ENCODE measurements at places on chromosomes 2 and 18.

GRCh38 chr2:127462461-127462860 is 44.2 kb downstream of the PROC start:
- DNase-seq, result no peak

GRCh38 chr2:159042115-159042850 is 73.8 kb downstream of the TANC1 start:
- DNase-seq, result no peak

- DNase-seq, result no peak
Measured at GRCh38 chr2:100988630-100989417, 13.3 kb upstream of the RPL31 start.

DNA sequence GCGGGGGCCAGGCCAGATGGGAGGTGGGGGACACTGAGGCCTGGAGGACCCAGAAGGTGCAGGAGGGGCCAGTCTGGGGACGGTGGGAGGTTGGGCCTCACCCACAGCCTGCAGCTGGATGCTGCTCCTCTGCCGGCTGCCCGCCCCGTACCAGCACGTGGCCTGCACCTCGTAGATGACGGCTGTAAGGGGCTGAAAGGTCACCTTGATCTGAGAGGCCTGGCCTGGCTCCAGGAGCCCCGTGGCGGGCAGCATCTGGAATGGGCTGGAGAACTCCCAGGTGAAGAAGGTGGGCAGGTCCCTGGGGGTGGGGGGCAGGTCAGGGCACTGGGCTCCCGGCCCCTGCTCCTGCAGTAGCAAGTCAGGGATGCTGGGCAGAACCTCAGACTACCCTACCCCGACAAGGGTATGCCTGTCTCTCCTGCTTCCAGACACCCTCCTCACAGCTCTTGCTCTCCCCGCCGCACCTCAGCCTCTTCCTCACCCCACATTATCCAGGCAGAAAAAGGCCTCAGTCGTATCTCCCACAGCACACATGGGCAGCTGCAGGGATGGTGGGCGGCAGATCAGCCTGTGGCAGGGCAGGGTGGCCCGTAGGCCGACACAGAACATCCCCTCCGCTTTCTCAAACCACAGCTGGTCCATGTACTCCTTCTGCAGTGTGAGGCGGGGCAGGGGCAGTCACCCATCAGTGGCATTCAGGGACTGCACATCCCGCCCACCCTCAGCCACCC is 10.1 kb downstream of the CFAP65 start:
- no peak for DNase-seq

DNA sequence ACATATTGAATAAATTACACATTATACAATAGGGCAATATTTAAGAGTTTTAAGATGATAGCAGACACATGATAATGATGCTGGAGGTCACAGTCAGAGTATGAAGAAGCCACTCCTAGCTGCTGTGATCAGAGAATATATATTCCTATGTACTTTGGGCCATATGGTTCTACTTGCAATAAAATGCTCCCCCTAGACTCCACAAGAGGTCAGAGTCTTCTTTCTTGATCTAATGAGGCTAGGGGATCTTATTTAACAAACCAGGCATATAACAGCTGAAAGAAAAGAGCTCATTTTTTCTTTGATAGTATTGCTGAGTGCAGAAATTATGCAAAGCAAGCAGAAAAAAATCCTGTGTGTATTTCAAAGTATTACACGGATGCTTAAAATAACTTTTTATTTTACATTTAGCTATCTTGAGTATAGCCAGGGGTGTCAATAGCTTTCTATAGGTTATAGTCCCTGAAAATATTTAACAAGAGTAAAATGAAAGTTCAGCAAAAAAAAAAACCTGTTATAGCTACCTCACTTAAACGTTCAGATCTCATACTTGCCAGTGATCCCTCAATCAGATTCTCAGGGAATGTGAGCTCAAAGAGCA is 748.7 kb upstream of the CHAC2 start:
- DNase-seq, result no peak

DNA sequence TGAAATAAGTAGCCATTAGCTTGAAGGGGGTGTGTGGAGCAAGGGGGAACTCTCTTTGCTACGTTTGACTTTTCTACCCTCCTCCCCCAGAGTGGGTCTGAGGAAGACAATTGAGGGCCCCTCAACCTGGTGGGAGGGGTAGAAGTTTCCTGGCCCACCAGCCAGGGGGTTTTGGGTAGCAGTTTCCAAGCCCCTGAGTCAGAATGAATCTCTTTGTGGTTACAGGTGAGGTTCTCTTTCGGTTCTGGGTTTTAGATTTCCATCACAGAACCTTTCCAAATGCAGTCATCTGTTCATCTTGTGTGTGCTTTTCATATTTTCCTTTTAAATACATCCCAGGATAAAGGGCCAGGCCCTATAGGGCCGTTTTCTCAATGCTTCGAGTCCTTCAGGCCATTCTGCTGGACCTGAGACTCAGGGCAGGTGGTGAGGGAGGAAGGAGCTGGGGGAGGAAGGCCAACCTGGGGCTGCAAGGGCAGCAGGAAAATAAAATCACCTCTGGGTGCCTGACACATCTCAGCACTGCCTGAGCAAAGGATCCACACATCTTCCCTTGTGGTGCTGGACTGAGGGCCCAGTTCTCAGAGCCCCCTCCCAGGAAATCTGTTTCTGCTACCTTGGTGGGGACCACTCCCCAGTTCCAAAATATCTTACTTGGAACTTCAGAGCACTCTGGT is 4.7 kb downstream of the LBH start:
- no peak for DNase-seq
